ENCODE measurements at places on chromosomes 12 and 14.
A peak's percentile ranks its signal among the peaks of the same experiment; 100 is the strongest.

DNA sequence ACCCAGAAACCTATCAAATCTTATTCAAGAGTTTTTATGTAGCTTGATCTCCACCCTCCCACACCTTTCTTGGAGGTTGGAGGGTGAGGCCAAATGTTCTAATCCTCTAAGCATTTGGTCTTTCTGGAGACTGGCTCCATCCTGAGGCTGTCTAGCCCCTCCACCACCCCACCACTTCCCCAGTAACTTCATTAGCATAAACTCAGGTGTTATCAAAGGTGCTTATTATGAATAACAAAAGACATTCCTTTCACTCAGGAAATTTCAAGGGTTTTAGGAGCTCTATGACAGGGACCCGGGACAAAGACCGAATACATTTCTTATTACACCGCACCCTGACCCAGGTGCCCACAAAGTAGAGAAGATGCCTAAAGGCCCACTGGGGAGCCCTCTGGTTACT, 2.8 kb upstream of the TMEM229B start:
- no peak for DNase-seq

DNA sequence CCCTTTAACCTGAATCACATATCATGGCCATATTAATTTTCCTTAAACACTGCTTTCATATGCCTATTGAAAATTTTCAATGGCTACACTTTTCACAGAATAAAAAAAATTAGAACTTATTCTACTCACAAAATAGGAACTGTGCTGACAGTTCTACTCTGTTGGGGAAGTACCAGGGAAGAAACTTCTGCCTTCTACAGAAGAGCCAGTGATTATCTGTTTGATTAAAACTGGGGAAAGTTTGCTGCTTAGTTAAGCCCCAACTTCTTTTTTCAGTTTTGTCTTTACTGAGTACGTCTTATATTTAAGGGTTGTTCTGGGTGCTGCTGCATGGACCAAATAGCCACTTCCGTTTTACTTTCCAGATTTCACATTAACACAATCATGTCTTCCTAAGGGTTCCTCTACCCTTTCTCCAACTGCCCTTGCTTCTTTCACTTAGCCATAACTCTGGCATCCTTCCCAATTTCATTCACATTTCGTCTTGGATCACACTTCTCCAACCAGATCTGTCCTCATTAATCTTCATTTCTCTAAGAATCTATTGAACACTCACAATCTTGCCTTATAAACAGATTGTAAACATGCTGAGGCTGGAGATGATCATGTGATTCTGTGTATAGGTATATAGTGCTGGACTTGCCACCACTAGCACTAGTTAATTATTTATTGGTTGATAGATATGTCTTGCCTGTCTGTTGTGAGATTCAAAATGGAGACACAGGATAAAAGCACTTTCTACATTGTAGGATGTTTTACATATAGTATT, 1.9 kb upstream of the SEL1L start:
- DNase-seq: no peak

GRCh38 chr14:22588526-22589095, 413 bp downstream of the DAD1 start:
- DNase-seq: no peak

GRCh38 chr14:35786856-35787255, 22.2 kb downstream of the RALGAPA1 start:
- DNase-seq: no peak

DNA sequence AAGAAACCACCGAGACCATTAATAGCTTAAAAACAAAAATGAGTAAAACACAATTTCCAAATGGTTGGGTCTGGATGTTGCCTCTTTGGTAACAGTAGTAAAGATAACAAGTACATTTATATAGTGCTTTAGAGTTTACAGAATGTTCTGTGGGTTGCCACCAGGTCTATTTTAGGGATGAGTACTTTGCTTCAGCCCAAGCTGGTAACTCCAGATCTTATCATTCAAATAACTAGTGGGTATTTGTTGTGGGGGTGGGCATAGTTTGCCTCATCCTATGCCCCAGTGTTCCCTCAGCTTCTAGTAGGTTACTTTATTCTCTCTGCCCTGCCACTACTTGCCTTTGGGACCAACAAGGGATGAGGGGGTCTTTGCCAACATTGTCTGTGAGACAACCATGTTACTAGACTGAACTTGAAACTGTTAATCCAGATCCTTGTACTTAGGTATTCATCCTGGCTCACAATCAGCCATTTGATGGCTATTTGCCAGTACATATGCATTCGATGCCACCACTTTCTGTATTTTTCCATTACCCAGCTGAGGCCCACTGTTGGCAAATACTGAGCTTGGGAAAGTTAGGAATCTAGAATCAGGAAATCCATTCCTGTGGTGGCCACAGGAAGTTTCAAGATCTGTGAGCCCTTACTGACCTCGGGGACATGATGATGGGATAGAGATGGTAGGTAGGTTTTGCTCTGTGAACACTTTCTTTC, 17.6 kb upstream of the AKAP6 start:
- DNase-seq: no peak

- no peak for DNase-seq
Measured at GRCh38 chr14:22563987-22564386, 25.0 kb downstream of the DAD1 start.

- DNase-seq: peak; percentile 64
Measured at GRCh38 chr12:57085999-57086492, 2.9 kb upstream of the NAB2 start.

GRCh38 chr14:94386085-94387031, 2.0 kb downstream of the SERPINA1 start:
- DNase-seq: no peak

GRCh38 chr12:62045211-62045610, 215.0 kb upstream of the USP15 start:
- DNase-seq: no peak

DNA sequence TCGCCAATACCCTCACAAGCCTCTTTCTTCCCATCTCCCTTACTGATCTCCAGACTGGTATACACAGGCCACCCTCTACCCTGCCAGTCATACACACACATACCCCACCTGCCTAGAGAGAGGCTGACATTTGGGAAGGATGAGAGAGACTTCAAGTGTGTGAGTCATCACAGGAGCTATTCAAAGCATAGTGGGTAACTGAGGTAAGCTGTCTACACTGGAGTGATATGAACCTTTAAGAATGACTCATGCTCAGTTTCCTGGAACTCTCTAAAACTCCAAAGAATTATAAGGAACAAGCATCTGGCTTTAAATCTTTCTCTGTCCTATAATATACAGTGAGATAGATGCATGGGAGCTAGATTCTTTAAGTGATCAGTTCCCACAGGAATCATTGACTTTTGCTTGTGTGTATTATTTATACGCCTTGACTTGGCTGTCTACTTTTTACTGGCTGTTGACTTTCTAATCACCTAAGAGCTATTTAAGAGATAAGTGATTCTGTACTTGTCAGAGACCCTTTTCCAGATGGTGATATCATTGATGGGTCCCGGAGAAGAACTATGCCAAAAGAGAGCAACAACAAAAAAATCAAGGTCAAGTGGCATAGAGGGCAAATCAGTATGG, 5.8 kb downstream of the IGF1 start:
- no peak for DNase-seq

DNA sequence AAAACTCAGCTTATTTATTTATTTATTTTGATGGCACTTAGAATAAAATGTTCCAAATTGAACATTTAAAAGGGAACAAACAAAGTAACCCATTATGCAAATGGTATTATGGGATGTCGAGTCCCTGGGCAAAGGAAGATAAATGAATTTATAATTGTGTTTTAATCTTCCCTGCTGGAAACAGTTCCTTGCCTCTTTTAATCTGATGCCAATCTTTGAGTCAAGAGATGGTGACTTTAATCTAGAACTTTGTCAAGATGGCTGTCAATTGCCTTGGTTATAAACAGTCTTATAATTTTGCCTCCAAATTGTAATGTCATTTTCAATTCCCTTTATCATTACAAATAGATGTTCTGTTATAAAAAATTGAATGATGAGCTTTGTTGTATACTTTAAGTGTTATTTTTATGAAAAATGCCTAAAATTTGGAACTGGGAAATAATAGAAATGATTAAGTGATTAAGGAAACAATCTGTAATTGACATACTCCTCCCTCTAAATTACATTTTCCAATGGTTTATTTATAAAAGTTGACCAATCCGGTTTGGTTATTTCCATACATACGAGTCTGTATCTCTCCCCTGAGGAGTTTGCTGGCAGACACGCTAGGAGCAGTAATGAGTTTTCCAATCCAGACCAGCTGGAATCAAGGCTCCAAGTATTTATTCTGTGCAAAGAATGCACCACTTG, 134.9 kb upstream of the FRMD6 start:
- no peak for DNase-seq

GRCh38 chr14:106044949-106045596, 518.7 kb downstream of the TMEM121 start:
- DNase-seq: peak; percentile 87

GRCh38 chr12:105167346-105167745, 59.8 kb downstream of the WASHC4 start:
- DNase-seq: no peak

- no peak for DNase-seq
Measured at GRCh38 chr14:77622366-77622961, 6.0 kb upstream of the SPTLC2 start.

- no peak for DNase-seq
Measured at GRCh38 chr12:128402486-128403243, 135.7 kb downstream of the TMEM132C start.

DNA sequence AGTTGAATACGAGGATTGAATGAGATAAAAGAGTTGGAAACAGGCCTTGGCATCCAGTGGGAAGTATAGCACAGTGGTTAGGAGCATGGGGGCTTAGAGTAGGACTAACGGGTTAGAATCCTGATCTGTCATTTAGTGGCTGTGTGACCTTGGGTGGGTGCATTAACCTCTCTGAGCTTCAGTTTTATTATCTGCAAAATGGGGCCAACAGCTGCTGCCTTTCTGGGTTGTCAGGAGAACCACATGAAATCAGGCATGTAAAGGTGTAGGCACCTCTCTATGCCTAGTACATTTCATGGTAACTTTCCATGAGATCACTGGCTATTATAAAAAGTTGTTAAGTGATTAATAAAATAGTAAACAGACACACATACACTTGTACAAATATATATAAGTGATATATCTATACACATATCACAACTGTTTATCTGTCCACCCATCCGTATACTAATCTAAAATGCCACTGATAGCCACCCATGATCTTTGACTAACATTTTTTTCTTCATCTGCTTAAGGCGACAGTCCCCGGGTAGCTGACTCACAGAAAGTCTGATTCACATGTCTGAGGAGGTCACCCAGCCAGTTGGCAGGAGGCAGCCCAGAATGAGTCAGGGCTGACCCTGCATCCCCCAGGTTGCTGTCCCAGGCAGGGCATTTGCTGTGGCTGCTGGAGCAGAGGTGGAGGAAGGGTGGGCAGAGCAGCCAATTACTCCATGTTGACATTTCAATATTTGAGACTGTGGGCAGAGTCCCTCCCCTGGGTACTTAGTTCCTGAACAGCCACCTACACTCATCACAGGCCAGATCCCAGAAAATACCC, 125.6 kb upstream of the NOS1 start:
- no peak for DNase-seq

DNA sequence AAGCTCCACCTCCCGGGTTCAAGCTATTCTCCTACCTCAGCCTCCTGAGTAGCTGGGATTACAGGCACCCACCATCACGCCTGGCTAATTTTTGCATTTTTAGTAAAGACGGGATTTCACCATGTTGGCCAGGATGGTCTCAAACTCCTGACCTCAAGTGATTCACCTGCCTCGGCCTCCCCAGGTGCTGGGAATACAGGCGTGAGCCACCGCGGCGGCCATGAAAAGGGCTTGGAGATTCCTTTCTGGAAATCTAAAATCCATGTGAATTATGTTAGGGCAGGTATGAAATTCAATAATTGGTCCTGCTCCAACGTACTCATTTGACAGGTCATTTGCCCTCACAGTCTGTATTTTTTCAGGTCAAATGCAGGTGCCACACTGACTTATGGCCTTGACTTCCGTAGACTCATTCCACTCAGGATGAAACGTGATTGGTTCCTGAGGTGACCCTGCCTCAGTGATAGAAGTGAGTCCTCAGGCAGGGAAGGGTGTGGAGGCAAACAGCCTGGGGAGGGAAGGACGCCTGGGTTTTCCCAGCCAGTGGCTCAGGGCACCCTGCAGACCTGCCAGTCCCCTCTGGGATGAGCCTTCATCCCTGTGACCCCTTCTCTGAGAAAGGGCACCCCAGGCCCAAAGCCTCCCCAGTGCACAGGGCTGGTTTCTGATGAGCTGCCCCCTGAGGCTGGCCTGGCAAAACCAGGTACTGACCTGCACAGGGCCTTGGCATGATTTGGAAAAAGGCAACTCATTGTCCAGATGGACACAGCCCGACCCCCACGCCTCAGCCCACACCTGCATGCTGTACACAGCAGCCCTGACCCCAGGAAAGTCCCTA, 48.7 kb downstream of the PSMA6 start:
- no peak for DNase-seq

- DNase-seq: no peak
Measured at GRCh38 chr14:89616852-89617341, 199.9 kb upstream of the FOXN3 start.

GRCh38 chr12:124259154-124260066, 35.5 kb upstream of the RFLNA start:
- DNase-seq: no peak

GRCh38 chr14:74608959-74609611, 3.0 kb downstream of the LTBP2 start:
- peak; percentile 90 for DNase-seq

GRCh38 chr14:67622675-67623074, 3.0 kb downstream of the ARG2 start:
- no peak for DNase-seq

- no peak for DNase-seq
Measured at GRCh38 chr12:3884671-3885070, 11.5 kb upstream of the PARP11 start.

DNA sequence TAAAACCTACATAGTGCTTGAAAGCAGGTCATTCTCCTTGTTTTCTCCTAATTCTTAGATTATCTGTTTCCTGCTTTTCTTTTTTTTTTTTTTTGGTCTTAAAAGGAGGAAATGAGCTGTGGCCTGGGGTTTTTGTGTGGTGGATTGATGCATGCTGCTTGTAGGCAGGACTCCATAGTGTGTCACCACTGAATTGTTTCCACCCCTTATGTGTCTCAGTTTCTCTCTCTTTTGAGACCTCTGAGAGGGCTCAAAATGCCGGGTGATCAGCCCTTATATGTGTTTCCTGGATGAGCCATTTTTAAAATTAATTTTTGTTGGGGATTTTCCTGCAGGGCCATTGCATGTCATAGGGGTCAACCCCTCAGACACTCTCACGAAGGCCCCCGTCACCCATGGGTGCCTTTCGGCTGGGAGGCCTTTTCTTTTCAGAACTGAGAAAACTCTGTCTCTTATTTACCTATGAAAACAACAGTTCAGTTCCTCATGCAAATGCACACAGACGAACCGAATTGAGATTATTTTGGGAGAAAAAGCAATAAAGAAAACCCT, 32.0 kb upstream of the LRRK2 start:
- no peak for DNase-seq

- no peak for DNase-seq
Measured at GRCh38 chr14:77885367-77885766, 85.5 kb downstream of the ADCK1 start.

DNA sequence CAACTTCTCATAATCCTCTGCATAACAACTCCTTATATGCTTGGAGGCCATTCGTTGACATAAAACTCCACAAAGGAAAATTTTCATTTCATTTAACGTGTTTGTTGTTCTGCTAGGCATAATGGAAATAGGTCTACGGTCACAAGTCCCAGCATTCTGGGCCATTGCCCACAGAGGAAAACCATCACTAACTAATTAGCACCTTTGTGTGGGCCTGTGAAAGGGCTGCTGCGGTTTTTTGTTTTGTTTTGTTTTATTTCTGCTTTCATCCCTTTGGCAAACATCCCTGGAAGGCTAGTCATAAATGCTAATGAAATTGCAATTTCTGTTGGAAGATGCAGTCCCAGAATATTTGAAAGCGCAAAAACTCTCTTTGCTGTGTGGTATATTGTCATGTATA, 180.3 kb downstream of the RMST start:
- DNase-seq: no peak
